ENCODE measurements at places on chromosomes 13 and 19. TPM values are rescaled to one million over a fixed set of nuclear protein-coding genes. Genes with fewer than 3 reads are reported as not detected.

- no peaks in the 10 kb centered on the region for H3K4me1 ChIP-seq
- no peak overlapping the region for H3K27ac ChIP-seq
- H3K36me3 ChIP-seq, result no peaks in the 10 kb centered on the region
- no peak for DNase-seq
- H3K4me3 ChIP-seq, result no peak overlapping the region
- H3K27me3 ChIP-seq, result no peaks in the 10 kb centered on the region
Measured at GRCh38 chr13:88000787-88001186, 329.6 kb downstream of the SLITRK5 start.

DNA sequence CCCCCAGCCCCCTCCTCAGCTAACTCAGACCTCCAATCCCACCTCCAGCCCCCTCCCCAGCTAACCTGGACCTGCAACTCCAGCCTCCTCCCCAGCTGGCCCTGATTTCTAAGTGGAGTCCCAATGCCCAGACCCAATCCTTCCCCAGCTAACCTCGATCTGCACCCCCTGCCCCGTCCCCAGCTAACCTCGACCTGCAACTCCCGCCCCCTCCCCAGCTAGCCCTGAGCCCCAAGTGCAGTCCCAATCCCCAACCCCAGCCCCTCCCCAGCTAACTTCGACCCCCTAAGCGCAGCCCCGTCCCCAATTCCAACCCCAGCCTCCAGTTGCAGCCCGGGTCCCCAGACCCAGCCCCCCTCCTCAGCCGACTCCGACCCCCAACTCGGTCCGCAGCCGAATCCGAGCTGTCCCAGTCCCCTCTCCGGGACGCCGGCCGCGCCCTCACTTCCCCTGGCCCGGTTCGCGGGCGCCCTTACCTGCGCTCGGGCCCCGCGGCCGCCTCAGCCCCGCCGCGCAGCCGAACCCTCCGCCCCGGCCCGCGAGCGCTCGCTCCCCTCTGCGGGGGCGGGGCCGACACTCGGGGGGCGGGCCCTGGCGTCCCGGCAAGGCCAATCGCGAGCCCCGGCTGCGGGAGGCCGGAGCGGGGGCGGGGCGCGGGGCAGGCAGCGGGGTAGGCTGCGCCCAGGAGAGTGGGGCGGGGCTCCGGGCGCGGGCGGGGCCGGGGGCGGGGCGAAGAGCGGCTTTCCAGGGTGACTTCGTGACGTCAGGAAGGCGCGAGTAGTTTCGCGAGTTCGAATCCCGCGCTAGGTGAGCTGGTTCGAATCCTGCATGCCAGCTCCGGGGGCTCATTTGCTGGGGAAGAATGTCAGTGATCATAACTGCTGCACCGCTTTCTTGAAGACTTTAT is at the start of gene GNG7:
GNG7 (minus strand) TSS at position 525 of the 907 bp plus-strand sequence. CDS start 182,006 bp downstream, outside the sequence.
- H3K4me1 ChIP-seq, result peaks cover 4% of the 10 kb centered on the region
- H3K36me3 ChIP-seq, result no peaks in the 10 kb centered on the region
- peak within 1 kb of the TSS; percentile 77 for H3K4me3 ChIP-seq
- peaks cover 25% of the 10 kb centered on the region for H3K27me3 ChIP-seq

DNA sequence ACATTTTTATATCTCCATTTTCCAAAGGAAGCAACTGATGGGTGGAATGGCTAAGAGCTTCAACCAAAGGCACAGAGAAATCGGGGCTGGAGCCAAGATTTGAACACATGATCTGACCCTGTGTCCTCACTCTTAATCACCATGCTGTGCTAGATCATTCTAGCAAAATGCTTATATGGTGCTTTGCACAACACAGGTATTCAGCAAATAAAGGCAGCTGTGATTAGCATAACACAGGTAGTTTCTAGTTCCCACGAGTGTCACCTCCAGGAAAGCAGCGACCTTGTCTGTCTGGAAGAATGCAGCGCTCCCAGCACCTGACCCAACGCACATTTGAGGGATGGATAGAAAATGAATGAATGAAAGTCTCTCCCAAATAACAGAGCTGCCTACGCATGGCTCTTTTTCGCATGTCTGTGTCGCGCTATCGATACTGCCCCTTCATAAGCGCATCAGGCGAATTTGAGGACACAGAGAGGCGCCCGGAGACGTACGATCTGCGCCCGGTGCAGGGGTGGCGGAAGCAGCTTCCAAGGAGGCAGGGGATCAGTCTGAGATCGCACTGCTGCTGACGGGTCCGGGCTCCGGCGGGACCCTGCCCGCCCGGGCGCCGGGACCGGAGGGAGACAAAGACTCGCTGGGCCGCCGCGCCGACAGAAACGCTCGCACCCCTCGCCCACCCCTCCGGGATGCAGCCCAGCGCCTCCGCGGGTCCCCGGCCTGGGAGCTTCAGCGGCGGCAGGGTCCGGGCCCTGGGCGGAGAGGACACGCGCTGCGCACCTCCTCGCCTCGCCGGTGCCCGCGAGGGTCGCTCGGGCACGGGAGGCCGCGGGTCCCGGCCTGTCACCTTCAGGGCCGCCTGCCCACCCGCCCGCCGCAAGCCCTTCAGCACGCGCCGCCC is 609 bp downstream of the EPS15L1 start:
- H3K27me3 ChIP-seq, result no peaks in the 10 kb centered on the region
- DNase-seq, result peak; percentile 44
- H3K4me3 ChIP-seq, result peak overlapping the region; percentile 75
- H3K4me1 ChIP-seq, result peaks cover 20% of the 10 kb centered on the region
- H3K36me3 ChIP-seq, result no peaks in the 10 kb centered on the region
- peak overlapping the region; percentile 53 for H3K27ac ChIP-seq

DNA sequence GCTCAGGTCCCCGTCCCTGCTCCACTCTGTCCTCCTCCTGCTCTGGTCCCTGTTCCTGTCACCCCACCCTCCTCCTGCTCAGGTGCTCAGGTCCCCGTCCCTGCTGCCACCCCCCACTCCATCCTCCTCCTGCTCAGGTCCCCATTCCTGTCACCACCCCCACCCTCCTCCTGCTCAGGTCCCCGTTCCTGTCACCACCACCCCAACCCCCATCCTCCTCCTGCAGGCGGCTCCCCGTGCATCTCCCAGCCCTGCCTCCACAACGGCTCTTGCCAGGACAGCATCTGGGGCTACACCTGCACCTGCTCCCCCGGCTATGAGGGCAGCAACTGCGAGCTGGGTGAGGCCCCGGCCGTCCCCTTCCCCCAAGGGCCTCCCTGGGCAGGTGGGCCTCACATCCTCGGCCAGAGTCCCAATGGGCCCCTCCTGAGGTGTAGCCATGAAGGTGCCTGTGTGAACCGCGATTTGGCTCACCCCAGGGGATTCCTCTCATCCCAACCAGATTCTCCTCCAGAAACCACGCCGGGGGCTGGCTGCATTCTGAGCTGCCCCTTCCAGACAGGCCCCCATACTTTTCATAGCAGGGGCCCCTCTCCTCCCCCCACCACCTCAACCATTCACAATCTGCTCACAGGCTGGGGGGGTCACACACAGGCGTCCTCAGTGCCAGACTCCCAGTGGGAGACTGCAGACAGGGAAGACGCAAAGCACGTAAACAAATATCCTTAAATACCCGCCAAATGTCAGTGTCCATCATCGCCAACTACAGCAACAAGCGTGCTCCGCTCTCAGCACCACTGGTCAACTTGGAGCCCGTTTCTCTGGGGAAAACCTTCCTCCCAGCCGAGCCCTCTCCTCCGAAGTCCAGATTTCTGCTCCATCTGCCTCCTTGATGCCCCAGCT is 4.6 kb downstream of the PROZ start:
- no peak for DNase-seq
- H3K4me3 ChIP-seq, result no peak overlapping the region
- peaks cover 8% of the 10 kb centered on the region for H3K27me3 ChIP-seq
- no peaks in the 10 kb centered on the region for H3K36me3 ChIP-seq
- H3K27ac ChIP-seq, result no peak overlapping the region

DNA sequence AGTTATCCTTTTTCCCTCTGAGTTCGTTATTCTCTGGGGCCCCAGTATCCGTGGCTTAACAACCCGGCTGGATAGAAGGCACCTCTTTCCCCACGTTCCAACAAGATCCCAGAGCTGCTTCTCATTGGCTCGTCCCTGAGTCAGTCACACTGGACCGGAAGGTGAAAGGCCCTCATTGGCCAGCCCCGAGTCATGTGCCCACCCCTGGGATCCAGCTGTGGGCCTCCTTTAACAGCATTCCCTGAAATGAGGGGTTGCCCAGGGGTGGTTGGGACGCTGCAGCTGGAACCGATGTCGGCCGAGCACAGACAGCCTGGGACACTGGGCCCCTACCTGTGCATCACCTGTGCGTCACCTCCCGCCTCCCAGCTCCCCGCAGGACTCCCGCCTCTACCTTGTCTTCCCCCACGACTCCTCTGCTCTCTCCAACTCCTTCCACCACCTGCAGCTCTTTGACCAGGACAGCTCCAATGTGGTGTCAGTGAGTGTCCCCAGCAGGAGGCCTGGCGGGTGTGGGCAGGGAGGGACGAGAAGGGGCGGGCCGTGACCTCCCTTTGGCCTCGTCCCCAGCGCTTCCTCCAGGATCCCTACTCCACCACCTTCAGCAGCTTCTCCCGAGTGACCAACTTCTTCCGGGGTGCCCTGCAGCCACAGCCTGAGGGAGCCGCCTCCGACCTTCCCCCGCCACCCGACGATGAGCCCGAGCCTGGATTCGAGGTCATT is 4.3 kb downstream of the TBC1D17 start:
- no peak for DNase-seq
- no peaks in the 10 kb centered on the region for H3K27me3 ChIP-seq
- no peak overlapping the region for H3K4me3 ChIP-seq
- no peak overlapping the region for H3K27ac ChIP-seq
- H3K4me1 ChIP-seq, result no peaks in the 10 kb centered on the region

DNA sequence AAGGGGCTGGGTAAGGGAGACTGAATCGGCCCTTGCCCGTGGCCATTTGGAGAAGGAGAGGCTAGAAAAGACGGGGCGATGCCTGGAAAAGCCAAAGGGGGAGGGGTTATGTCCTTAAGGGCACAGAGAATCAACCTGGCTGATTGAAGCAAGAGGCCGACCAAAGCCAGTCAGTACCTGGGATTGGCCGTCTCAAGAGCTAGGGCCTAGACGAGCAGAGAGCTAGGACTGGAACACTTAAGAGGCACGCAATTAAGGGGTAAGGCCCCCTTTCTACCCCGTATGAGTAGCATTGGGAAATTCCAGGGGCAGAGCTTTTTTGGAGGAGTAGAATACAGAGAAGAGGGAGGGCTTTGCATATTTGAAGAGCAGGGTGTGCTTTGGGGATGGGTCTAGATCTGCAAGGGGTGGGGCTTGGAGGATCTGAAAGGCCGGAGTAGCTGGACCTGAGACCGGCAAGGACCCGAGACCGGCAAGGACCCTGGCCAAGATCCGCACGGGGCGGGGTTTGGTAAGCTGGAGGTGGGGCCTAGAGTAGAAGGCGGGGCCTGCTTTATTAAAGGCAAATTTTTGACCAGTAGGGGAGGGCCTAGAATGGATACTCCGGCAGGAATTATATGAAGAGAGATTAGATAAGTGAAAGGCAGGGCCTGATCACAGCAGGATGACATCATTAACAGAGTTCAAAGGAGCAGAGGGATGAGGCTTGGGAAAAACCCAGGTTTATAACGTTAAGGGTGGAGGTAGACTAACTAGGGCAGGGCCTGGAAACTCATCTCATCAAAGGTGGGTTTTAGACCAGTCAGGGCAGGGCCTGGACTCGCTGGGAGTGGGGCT is 10.7 kb upstream of the CACNG6 start:
- peak overlapping the region; percentile 57 for H3K27ac ChIP-seq
- H3K36me3 ChIP-seq, result no peaks in the 10 kb centered on the region
- DNase-seq, result peak; percentile 72
- no peaks in the 10 kb centered on the region for H3K27me3 ChIP-seq

DNA sequence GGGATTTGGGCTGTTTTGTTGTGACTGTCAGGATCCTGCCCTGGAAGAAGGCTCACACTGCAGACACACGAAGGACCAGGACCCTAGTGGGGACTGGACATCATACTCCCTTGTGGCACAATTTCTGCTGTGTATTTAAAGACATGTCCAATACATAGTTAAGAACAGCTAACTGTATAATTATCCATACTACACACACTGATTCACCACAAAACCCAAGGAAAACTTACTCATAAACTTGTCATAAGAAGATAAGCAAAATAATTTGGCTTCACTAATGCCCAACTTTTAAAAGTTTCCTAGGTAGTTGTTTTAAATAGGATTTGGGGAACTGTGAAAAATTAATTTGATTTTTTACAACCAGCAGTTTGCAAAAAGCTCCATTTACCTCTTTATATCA is 46.1 kb downstream of the LATS2 start:
- no peaks in the 10 kb centered on the region for H3K36me3 ChIP-seq
- no peaks in the 10 kb centered on the region for H3K27me3 ChIP-seq
- no peak overlapping the region for H3K4me3 ChIP-seq
- peaks cover 11% of the 10 kb centered on the region for H3K4me1 ChIP-seq

DNA sequence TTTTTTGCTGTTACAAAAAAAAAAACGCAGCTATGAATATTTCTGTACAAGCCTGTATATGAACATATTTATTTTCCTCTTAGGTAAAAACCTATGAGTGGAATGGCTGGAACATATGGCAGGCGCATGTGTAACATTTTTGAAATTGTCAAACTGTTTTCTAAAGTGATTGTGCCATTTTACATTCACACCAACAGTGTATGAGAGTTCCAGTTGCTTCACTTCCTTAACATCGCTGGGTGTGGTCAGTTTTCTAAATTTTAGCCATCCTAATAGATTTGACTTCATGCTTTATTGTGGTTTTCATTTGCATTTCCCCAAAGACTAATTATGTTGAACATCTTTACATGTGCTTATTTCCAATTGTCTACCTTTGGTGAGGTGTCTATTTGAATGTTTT is 306.8 kb downstream of the KCNRG start:
- no peaks in the 10 kb centered on the region for H3K36me3 ChIP-seq
- no peak overlapping the region for H3K27ac ChIP-seq
- no peak for DNase-seq
- no peaks in the 10 kb centered on the region for H3K4me1 ChIP-seq

- no peaks in the 10 kb centered on the region for H3K36me3 ChIP-seq
- H3K4me1 ChIP-seq, result no peaks in the 10 kb centered on the region
- DNase-seq, result no peak
- H3K27ac ChIP-seq, result no peak overlapping the region
- no peak overlapping the region for H3K4me3 ChIP-seq
- no peaks in the 10 kb centered on the region for H3K27me3 ChIP-seq
Measured at GRCh38 chr13:98232456-98232855, 55.4 kb upstream of the RNF113B start.

DNA sequence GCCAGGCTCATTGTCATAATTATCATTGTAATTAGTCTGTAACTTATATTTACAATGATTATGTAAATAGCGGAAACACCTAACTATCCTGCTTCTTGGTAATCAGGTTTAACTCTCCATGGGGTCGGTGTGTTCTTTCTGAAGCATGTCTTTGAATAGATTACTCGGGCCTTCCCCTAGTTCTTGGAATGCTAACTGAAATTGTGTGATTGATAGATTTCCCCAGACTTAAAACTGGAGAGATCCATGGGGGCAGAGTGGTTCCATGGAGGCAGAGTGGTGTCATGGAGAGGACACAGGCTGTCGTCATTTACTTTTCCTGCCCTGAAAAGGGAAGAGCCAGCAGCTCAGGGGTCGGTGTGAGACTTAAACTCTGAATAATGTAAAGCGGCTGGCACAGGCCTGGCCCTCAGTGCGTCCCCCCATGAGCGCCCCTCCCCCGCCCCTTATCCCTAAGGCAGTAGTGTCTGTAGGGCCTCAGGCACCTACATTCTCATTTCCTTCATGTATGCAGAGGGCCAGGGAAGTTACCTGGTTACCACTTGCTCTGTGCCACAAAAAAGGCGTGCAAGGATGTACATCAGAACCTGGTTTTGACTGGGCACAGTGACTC is 225.1 kb downstream of the TM9SF2 start:
- DNase-seq, result no peak
- no peak overlapping the region for H3K27ac ChIP-seq
- H3K27me3 ChIP-seq, result no peaks in the 10 kb centered on the region
- H3K36me3 ChIP-seq, result no peaks in the 10 kb centered on the region

Gene IGFL1
- polyA plus RNA-seq, result not detected

Gene HIF3A
- 170 TPM for polyA plus RNA-seq

Gene NRTN
- polyA plus RNA-seq, result 85.8 TPM

Gene TMEM238
- polyA plus RNA-seq, result 1.7 TPM

Gene LHFPL6
- polyA plus RNA-seq, result 13.5 TPM

Gene CBY2
- 0.35 TPM for polyA plus RNA-seq
